ENCODE measurements at places on chromosomes 1 and 21.

- DNase-seq = no peak
Observed at GRCh38 chr1:215744419-215744818, 177.3 kb downstream of the KCTD3 start.

- no peak for DNase-seq
Observed at GRCh38 chr1:96306809-96307560, 414.6 kb upstream of the PTBP2 start.

DNA sequence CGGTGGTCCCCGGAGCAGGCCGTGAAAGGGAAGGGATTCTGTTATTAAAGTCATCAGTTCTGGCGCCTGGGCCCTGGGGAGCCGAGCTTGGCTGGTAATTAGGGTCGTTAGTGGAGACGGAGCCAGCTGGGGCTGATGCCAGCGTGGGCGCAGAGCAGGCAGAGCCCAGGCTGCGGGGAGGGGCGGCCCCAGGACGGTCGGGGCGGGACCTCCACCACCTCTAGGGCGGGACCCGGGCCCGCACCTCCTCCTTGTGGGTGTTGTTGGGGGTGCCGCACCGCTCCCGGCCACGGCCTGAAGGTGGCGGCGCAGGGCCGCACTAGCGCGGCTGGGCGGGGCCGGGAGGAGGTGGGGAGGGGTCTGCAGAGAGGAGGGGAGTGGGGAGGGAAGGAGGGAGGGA lies 470.6 kb downstream of the PTPRU start:
- DNase-seq = peak; percentile 14

GRCh38 chr21:44260066-44260465 lies 1.6 kb downstream of the DNMT3L start:
- no peak for DNase-seq

- DNase-seq = no peak
Observed at GRCh38 chr1:53766831-53767405, 28.0 kb upstream of the GLIS1 start.

- DNase-seq = no peak
Observed at GRCh38 chr1:205632669-205633169, 908 bp upstream of the ELK4 start.

GRCh38 chr1:35488336-35488735 lies 68.9 kb downstream of the KIAA0319L start:
- no peak for DNase-seq

- DNase-seq = no peak
Observed at GRCh38 chr1:109262231-109263055, 13.1 kb downstream of the CELSR2 start.

DNA sequence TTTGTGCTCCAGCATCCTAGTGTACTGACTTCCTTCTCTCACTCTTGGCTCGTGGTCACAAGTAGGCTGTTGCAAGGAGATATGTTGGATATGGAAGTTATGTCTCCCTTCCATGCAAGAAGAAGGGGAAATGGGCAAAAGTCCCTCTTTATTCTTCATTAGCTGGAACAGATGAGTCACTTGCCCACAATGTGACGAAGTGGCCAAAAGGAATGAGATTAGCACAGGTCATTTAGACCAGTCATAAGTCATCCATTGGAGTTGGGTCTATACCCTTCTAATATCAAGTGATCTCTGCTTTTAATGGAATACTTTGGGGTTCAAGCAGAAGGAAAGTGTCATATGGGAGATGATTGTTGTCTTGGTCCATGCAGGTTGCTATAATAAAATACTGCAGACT lies 91.2 kb upstream of the NGF start:
- no peak for DNase-seq

GRCh38 chr1:196598942-196599748 lies 9.1 kb downstream of the KCNT2 start:
- DNase-seq = no peak

DNA sequence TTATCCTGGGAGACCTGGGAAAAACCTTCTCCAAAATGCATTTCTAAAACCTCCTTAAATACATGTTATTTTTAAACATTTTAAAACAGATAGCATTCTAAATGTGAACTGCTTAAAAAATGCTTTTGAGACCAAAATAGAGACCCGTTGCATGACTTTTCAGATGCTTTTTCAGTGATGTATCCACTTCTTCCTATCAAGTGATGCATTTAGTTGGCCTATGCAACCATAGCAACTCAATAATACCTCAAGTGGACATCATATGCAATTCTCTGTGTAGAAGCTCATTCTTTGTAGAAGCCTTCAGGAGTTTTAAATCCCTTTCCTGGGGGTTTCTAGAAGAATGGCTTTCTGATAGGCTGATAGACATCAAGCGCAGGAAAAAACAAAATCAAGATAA lies 94.5 kb upstream of the RAVER2 start:
- no peak for DNase-seq

DNA sequence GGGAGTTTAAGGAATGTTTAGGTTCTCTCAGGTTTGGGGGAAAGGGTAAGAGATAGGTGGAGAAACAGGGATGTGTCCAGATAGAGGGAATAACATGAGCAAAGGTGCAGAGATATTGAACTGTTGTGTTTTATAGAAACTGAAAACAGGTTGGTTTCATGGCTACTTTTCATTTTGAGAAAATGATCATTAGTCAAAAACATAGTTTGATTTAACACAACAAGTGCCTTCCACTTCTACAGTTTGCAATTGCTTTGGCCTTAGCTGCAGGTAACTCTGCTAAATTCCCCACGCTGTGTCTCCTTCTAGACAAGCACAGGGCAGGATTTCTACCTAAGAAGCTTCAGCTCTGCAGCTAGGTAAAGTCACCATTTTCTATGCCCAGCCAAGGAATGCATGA lies 124.9 kb downstream of the RGS2 start:
- no peak for DNase-seq

- DNase-seq = no peak
Observed at GRCh38 chr1:117565745-117566455, 39.9 kb upstream of the TENT5C start.

- DNase-seq = no peak
Observed at GRCh38 chr1:40641601-40642242, 23.8 kb downstream of the RIMS3 start.

- DNase-seq = no peak
Observed at GRCh38 chr1:210779269-210779668, 354.7 kb downstream of the KCNH1 start.

GRCh38 chr1:95396557-95396956 lies 162.5 kb downstream of the RWDD3 start:
- DNase-seq = no peak

DNA sequence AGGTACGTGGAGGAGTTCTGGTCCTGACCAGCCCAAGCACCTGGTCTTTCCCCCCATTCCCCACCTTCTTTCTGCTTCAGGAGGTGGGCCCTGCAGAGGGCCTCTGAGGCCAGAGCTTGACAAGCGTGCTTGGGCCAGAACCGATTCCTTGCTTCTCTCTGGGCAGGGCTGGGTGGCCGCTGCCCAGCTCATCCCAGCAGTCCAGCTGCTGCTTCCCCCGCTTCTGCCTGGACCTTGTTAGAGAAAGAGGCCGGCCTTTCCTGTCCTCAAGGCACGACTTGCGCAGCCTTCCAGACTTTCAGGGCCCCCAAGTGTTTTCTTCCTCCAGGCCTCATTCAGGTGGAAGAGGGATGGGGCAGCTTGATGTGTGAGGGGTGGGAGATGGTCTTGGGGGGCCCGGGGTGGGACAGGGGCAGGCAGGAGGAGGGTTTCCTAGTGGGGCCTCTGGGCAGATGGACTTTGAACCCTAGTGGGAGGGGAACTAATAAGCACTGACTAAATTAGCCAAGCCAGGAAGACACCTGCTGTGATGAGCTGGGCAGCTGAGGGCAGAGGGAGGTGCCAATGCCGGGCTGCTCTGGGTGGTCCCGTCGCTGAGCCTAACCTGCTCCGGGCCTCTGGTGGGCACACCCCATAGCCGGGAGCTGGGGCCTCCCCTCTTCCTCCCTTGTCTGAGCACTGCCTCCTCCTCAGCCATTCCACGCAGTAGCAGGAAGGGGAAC lies 36.5 kb downstream of the ARHGEF10L start:
- no peak for DNase-seq

GRCh38 chr21:34956416-34957316 lies 92.4 kb downstream of the RUNX1 start:
- DNase-seq = no peak

DNA sequence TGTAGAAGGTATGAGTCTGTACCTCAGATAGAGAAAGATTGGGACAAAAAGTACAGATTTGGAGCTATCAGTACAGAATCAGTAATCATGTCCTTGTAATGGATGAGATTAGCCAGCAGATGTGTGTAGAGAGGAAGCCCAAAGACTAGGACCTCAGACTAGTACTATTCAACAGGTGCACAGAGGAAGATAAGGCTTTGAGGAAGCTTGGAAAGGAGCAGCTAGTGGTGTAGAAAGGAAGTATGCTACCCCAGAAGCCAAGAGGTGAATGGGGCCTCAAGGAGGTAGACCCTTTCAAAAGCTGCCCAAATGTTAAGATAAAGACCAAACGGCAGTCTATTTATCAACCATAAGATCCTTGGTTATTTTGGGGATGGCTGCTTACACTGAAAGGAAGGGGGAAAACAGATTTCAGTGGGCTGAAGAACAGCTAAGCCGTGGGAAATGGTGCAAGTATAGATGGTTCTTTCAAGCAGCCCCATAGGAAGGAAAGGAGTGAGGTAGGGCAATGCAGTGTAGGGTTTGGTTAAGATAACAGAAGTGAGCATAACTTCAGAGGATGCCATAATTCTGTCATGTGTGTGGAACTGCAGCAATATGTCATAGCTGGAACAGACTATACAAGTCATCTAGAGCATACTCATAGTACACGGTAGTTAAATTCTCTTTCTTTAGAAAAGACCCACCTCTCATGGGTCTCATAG lies 221.7 kb downstream of the HHIPL2 start:
- DNase-seq = no peak

GRCh38 chr1:151281225-151281968 lies 702 bp upstream of the ZNF687 start:
- DNase-seq = peak; percentile 91

- no peak for DNase-seq
Observed at GRCh38 chr1:204180133-204180532, 14.0 kb upstream of the REN start.

- DNase-seq = no peak
Observed at GRCh38 chr1:39406533-39407450, 84.6 kb upstream of the BMP8A start.

DNA sequence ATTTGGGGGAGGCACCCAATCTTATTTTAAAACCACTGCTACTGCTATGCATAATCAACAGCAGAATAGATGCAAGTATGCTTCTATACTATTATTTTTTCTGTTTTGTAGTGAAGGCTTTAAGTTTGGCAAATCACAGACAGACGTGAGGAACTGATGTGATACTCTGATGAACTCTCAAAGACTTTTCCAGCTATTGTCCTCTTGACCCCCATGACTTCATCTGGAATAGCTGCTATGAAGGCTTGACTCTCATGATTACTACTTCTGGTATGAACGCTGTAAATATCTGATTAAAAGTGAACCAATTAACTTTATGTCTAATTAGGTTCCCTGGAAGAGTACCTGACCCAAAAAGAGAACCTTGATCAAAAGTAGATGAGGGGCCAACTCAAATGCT lies 49.1 kb downstream of the EYA3 start:
- no peak for DNase-seq

- DNase-seq = no peak
Observed at GRCh38 chr21:40623528-40623927, 223.4 kb downstream of the DSCAM start.

GRCh38 chr1:221812905-221813597 lies 71.2 kb upstream of the DUSP10 start:
- DNase-seq = no peak

DNA sequence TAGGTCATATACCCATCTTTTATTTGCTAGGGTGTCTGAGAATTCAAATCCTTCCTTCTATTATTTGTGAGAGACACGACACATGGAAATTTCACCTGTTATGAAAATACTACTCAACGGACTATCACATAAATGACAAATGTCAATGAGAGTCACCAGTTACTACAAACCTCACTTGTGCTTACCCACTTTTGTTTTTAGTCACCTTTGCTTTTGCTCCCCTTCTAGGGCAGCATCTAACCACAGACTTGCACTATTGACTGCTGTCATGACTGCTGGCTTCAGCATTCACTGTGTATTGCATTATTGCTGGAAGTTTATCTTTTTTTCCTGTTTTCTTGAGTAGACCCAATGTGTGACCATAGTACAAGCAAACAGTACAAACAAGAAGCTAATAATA lies 1048.0 kb downstream of the PLA2G4A start:
- no peak for DNase-seq

DNA sequence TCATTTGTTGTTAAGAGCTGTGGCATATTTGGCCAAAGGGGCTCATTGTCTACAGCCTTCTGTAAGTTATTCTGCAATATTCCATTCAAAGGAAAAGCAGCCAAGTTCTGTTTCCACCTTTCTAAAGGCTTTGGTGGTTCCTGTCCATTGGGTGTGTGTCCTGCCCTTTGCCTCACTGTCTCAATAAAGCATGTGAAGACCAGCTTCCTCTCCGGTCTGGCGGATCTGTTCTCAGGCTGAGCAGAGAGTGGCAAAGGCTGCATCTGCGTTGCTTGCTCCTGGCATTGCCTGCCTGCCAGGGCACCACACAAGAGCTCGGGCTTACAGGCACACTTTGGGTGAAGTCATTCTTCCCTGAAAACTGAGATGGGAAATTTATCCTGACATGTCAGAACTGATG lies 34.9 kb downstream of the ST6GALNAC3 start:
- no peak for DNase-seq

- DNase-seq = no peak
Observed at GRCh38 chr21:35438643-35439404, 389.7 kb upstream of the RUNX1 start.

- no peak for DNase-seq
Observed at GRCh38 chr1:89311757-89312156, 39.1 kb upstream of the GBP5 start.

- DNase-seq = no peak
Observed at GRCh38 chr1:55049271-55049913, 10.0 kb downstream of the PCSK9 start.

GRCh38 chr21:16124378-16125138 lies 394.8 kb downstream of the USP25 start:
- no peak for DNase-seq

GRCh38 chr1:179253286-179253972 lies 24.0 kb upstream of the ABL2 start:
- no peak for DNase-seq

- no peak for DNase-seq
Observed at GRCh38 chr1:167679714-167680113, 42.1 kb upstream of the MPZL1 start.

DNA sequence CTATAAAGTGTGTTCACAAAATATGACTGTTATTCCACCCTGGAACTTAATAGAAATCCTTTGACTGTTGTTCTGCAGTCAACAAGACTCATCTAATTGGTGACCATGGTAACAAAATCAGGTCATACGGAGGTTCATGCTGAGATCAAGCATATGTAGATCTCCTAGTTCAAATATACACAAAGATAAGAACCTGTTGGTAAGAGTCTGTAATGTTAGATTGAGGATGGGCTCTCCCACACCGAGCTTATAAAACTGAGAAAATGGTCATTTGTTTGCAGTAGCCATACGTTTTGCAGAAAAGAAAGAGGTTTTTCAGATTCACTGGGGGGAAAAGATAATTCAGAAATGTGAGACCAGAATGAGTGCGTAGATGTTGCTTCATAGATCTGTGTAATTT lies 468.1 kb downstream of the RPS6KC1 start:
- DNase-seq = no peak

Measured in stimulated activated CD4-positive, alpha-beta T cell treated with anti-CD3 and anti-CD28 coated beads, Interleukin-4, amount 100 ng/mL, for 4 hours (primary cell).